ENCODE measurements at places on chromosomes 7 and 10.

- DNase-seq: no peak
Observed at GRCh38 chr7:101959342-101959741, 141.9 kb downstream of the CUX1 start.

- no peak for DNase-seq
Observed at GRCh38 chr10:35561715-35562114, 43.4 kb upstream of the GJD4 start.

DNA sequence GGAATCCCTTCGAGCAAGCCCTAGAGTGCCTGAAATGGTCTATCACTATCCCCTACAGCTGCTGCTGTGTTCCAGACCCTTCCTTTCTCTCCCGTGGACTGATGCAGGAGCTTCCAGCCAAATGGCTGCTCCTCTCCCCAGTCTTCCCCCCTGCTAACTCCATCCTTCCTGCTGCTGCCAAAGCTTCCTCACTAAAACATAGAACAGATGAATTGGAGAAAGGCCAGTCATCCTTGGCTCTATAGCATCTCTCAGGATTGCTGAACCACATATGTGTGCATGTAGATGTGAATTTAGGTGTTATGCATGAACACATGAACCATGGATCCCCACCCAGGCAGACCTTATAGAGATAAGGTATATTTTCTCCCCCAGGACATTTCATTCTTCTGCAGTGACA lies 60.7 kb downstream of the GPR26 start:
- no peak for DNase-seq

DNA sequence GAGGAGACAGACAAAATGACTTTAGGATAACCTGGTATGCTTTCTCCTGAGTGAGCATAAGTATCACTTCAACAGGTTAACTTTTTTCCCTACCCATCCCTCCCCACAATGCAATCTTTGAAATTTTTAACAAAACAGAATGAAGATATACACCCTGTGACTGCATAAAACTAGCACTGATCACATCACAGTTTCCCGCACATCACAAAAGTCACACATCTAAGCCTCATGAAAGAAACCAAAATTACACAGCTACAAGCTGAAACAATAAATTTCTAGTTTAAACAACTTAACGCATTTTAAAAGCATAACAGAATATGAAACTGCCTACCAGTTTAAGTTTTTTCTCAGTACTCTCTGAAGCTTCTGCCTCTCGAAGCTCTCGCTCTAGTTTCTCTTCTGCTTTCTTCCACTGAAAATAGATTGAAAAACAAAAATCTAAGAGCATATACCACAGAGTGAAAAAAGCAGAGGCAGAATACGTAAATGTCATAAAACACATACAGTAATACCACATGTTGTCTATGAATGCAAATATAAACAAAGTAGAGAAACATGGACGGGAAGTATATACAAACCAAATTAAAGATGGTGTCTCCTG lies 18.1 kb downstream of the NOC3L start:
- no peak for DNase-seq

GRCh38 chr7:11833431-11833830 lies 1.4 kb upstream of the THSD7A start:
- DNase-seq: no peak

- peak; percentile 29 for DNase-seq
Observed at GRCh38 chr7:29609162-29610037, 45.8 kb downstream of the PRR15 start.

DNA sequence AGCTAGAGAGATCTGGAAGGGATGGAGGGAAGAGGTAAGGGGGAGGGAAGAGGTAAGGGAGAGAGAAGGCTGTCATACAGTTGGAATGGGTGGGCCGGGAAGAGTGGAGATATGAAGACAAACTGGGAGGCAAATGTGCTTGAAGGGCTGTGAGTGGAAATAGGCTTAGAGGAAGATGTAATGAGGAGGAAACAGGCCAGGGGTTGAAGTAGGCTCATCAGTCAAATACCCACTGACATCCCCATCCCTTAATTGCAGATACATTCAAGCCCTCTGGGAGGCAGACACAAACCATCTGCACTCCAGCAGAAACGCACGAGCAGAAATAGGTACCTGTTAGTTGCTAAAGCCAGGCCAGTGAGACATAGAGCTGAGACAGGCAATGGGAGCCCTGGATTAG lies 2.1 kb downstream of the SYNPO2L start:
- DNase-seq: peak; percentile 59

DNA sequence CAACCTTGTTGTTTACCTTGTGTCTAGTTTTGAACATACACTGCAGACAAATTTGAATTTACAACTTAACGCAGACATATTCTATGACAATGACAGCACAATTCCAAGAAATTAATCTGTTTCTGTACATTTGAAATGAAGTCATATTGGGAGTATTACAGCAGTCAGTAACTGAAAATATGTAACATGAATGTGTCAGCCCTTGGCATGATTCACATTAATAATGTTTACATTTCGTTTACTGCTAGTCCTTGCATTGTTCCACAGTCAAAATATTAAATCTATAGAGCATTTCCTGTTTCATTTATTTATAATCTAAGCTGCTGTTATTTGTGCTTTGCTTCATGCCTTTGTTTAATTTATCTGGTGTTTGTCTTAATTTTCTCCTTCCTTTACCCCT lies 80.4 kb downstream of the NOC3L start:
- DNase-seq: no peak

GRCh38 chr10:88507826-88508453 lies 75.2 kb downstream of the RNLS start:
- no peak for DNase-seq

GRCh38 chr7:69567800-69568199 lies 30.5 kb upstream of the AUTS2 start:
- DNase-seq: no peak

DNA sequence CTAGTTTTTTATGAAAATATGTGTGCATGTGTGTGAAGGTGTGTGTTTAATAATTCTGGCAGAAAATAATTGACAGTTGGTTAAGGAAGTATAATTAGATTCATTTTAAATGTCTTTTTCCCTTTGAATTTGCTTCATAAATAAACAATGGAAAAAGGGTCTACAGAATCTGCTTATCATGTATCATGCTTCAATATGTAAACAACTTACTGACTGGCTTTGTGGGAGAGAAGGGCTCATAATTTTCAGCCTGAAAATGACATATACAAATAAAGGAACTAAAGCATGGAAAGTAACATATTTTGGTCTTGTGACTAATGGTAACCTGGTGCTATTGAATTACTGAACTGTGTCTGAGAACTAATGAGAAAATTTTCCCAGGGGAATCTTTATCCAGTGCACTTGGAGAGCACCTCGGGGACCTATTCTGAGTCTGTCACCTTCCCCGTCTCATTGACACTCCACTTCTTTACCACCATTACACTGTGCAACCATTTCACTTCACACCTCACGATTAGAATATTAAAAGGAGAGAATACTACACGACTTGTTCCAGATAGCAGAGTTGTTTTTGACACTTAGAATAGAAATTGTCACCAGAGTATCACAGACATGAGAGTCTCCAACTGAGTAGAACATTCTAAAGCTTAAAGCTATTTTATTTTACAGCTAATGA lies 298.6 kb downstream of the TFEC start:
- DNase-seq: no peak

DNA sequence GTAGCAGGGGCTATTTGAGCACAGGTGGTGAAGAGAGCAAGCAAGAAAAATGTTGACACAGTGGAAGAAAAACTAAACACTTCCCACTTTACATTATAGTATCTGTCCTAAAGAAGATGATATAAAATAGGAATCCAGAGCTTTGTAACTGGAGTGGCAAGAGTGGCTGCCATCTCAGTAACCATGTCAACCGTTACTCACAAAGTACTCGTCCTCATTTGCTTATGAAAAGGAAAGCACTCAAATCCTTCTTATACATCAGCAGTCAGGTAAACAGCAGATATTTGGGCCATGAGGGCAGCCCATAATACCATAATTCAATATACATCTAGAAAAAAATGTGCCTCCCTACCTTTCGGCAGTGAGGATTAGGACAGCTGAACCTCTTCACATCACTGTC lies 70.1 kb downstream of the RNF216 start:
- no peak for DNase-seq

DNA sequence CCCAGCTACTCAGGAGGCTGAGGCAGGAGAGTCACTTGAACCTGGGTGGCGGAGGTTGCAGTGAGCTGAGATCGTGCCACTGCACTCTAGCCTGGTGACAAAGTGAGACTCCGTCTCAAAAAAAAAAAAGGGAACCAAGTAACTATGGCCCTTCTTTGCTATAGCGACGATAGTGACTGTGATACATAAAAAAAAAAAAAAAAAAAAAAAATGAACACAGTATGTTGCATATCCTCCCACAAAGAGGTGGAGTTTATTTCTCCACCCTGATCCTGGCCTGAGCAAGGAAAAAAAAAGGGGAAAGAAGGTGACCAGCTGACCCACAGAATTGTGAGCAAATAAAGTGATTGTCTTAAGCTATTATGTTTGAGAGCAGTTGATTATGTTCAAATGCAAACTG lies 42.3 kb upstream of the STEAP1B start:
- no peak for DNase-seq

Measured in lung microvascular endothelial cell (primary cell).